ENCODE measurements at places on chromosomes 4 and X. TPM values are rescaled to one million over a fixed set of nuclear protein-coding genes. Genes with fewer than 3 reads are reported as not detected.

GPRIN3 gene
- 26.8 TPM for total RNA-seq

G3BP2 gene
- 135 TPM for total RNA-seq

ARL9 gene
- total RNA-seq: 0.07 TPM

- no peak overlapping the region for H3K27ac ChIP-seq
- H3K36me3 ChIP-seq: no peaks in the 10 kb centered on the region
- no peaks in the 10 kb centered on the region for H3K4me1 ChIP-seq
- no peaks in the 10 kb centered on the region for H3K27me3 ChIP-seq
Measured at GRCh38 chr4:64192731-64193412, 216.4 kb downstream of the TECRL start.

GRCh38 chr4:81974523-81974922 lies 399.3 kb downstream of the HNRNPD start:
- DNase-seq: no peak
- no peak overlapping the region for H3K4me3 ChIP-seq
- no peaks in the 10 kb centered on the region for H3K27me3 ChIP-seq
- H3K36me3 ChIP-seq: no peaks in the 10 kb centered on the region
- H3K4me1 ChIP-seq: no peaks in the 10 kb centered on the region

DNA sequence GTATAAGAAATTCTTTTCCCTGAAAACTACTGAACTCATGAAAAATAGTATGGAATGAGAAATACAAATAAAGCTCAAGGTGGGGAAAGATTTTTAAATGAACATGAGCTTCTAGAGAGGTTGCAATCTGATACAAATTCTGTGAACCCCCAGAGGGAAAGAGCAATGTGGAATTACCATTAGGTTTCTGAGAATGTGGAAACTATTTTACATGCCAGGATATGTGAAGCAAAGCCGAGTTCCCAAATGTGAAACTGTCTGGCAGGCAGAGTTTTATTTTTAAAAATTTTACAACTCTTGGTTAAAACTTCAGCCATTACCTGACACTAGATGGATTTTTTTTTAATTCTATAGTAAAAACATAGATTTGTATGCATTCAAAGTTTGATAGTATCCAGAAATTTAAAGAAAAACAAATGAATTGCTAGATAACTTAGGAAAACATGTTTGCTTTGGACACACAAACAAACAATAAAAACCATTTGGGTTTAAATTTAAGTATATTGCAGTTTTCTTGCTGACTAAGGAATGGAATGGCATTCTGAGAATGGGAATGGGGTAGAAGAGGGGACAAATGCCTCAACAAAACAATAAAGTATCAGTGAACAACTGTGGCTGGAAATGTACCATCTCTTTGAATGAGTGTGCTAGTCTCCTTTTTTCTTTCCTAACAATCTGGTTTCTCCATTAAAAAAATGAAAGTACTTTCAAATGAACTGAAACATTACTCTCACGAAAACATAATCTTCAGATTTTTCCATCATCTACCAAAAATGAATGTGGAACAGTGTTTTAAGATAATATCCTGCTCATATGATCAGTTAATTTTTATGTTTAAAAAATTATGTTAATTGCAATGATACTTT lies 99.6 kb downstream of the PCDH18 start:
- no peaks in the 10 kb centered on the region for H3K27me3 ChIP-seq
- no peaks in the 10 kb centered on the region for H3K36me3 ChIP-seq
- H3K4me1 ChIP-seq: no peaks in the 10 kb centered on the region
- no peak for DNase-seq
- H3K4me3 ChIP-seq: no peak overlapping the region

DNA sequence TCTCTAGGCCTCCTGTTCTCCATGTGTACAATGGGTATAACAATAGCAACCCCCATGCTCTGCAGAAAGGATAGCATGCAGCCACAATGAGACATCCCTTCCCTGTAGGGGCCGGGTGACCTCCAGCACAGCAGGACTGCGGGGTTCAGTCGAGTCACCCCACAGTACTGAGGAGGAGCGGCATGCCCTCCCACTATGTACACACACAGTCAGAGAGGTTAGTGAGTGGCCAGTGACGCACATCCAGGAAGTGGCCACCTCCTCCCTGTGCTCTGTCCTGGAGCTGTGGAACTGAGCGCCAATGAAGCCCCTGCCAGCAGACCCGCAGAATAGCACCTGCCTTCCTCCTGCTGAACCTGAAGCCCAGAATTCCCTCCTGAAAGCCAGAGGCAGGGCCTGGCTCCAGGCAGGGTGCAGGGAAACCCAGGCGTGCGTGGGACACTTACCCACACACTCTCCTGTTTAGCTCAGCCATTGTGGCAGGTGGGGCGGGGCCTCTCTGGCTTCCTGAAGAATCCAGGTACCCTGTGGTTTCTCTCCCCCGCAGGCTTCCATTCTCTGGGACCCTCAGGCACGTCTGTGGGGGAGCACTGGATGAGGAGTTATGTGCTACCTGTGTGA lies 50.0 kb downstream of the WFS1 start:
- peaks cover 17% of the 10 kb centered on the region for H3K27me3 ChIP-seq
- no peak overlapping the region for H3K27ac ChIP-seq
- peaks cover 6% of the 10 kb centered on the region for H3K4me1 ChIP-seq
- H3K4me3 ChIP-seq: no peak overlapping the region

DNA sequence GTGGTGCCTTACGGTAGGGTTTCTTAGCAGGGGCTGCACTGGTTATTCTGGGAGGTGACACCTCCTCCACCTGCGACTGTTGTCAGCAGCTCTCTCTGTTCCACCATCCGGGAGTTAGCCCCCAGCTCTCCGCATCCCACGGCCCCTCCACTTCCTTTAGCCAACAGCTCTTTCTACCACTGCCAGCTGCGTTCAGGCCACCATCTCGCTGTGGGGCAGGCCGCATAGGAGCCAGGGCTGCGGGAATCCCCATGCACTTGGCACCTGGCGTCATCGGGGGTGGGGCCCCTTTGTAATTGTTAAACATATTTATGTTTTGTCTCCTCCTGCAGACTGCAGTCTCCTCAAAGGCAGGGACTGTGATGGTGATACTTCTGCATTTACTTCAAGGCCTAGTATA lies 480.2 kb downstream of the SMARCA1 start:
- H3K27ac ChIP-seq: no peak overlapping the region
- no peaks in the 10 kb centered on the region for H3K27me3 ChIP-seq
- H3K36me3 ChIP-seq: no peaks in the 10 kb centered on the region

DNA sequence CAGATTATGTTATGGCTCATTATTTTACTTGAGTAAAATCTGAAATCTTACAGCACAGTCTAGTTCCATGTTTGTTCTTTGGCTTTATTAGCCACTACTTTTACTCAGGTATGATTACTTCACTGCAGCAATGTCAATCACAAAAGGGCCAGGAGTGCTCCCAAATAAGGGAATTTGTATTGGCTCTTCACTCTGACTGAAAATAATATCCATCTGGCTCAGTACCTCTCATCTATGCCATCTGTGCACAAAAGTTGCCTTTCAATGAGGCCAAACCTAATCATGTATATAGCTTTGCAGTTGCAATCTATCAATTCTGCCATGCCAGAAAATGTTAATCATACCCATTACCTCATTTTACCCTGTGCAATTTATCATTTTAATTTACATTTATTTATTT lies 161.1 kb downstream of the TECRL start:
- no peaks in the 10 kb centered on the region for H3K4me1 ChIP-seq
- H3K27me3 ChIP-seq: no peaks in the 10 kb centered on the region
- no peak overlapping the region for H3K27ac ChIP-seq
- no peak overlapping the region for H3K4me3 ChIP-seq
- H3K36me3 ChIP-seq: no peaks in the 10 kb centered on the region

GRCh38 chr4:127449449-127449848 lies 183.3 kb upstream of the INTU start:
- no peak for DNase-seq
- H3K4me3 ChIP-seq: no peak overlapping the region
- H3K36me3 ChIP-seq: no peaks in the 10 kb centered on the region
- no peak overlapping the region for H3K27ac ChIP-seq

- H3K4me1 ChIP-seq: peaks cover 62% of the 10 kb centered on the region
- no peak overlapping the region for H3K4me3 ChIP-seq
- peaks cover 50% of the 10 kb centered on the region for H3K36me3 ChIP-seq
- DNase-seq: no peak
Measured at GRCh38 chr4:6702761-6703160, 6.9 kb downstream of the MRFAP1L1 start.

GRCh38 chr4:47040828-47041227 lies 9.5 kb downstream of the GABRB1 start:
- no peak overlapping the region for H3K4me3 ChIP-seq

- H3K36me3 ChIP-seq: no peaks in the 10 kb centered on the region
- DNase-seq: no peak
- no peaks in the 10 kb centered on the region for H3K4me1 ChIP-seq
- peaks cover 2% of the 10 kb centered on the region for H3K27me3 ChIP-seq
Measured at GRCh38 chr4:155722336-155722735, 36.5 kb upstream of the GUCY1B1 start.

DNA sequence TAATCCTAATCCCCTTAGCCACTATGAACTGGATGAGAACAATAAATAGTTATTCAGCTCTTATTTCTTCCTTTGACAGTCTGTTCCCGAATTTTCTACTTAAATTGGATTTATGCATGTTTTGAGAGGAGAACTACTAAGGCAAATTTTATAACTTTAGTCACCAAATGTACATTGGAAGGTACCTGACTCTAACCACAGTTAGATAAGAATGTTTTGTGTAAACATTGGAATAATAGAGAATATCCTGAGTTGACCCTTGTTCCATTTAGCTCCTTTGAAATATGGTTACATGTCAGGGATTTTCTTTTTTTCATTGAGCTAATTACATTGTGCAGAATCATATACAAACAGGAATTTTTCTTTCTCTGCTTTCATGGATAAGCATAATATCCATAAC lies 202.6 kb downstream of the TLL1 start:
- no peak for DNase-seq
- H3K27me3 ChIP-seq: no peaks in the 10 kb centered on the region
- no peak overlapping the region for H3K27ac ChIP-seq
- H3K4me3 ChIP-seq: no peak overlapping the region
- no peaks in the 10 kb centered on the region for H3K4me1 ChIP-seq

GRCh38 chr4:18075823-18076433 lies 54.4 kb upstream of the LCORL start:
- H3K27ac ChIP-seq: no peak overlapping the region
- no peaks in the 10 kb centered on the region for H3K4me1 ChIP-seq
- no peak overlapping the region for H3K4me3 ChIP-seq
- peaks cover 11% of the 10 kb centered on the region for H3K27me3 ChIP-seq
